ENCODE measurements at places on chromosomes 3 and 15. TPM values are rescaled to one million over a fixed set of nuclear protein-coding genes. Genes with fewer than 3 reads are reported as not detected.
A peak's percentile ranks its signal among the peaks of the same experiment; 100 is the strongest.

GRCh38 chr3:187748050-187748481 lies 2.8 kb upstream of the BCL6 start:
- DNase-seq: peak; percentile 95

GRCh38 chr15:90500171-90500570 lies 29.6 kb upstream of the CRTC3 start:
- no peak for DNase-seq

GRCh38 chr3:32146746-32147211 lies 40.4 kb downstream of the GPD1L start:
- no peak for DNase-seq

- peak; percentile 29 for DNase-seq
These were observed 251.1 kb downstream of the TJP1 start for GRCh38 chr15:29570948-29571791.

The PODXL2 gene
- total RNA-seq: 1.5 TPM

DNA sequence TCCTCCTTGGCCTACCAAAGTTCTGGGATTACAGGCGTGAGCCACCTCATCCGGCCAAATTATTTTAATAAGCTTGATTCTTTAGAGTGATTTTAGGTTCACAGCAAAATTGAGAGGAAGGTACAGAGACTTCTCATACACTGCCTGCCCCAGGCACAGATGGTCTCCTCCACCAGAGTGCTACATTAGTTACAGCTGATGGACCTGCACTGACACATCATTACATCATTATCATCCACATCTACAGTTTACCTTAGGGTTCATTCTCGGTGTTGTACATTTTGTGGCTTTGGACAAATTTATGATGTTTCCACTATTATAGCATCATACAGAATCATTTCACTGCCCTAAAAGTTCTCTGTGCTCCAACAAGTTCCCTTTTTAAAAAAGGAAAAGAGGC lies 4.4 kb upstream of the VPS8 start:
- no peak for DNase-seq

DNA sequence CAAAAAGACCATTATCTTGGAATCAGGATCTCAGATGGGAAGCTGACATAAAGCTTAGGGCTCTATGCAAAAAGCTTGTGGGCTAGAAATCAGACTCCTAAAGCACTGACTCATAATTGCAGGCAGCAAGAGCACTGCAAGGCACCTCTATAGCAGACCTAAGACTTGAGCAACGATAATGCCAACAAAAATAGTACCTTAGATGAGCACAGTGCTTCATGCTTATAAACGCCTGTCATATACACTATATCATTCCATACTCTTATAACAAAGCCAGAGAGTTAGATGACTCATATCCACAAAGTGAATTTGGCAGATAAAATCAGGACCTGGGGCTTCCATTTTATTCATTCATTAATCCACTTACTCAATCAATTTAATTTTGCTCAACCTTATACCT lies 560.8 kb downstream of the MCTP2 start:
- DNase-seq: no peak

The TRPM1 gene
- not detected for total RNA-seq

The PRRT3 gene
- total RNA-seq: 0.35 TPM

DNA sequence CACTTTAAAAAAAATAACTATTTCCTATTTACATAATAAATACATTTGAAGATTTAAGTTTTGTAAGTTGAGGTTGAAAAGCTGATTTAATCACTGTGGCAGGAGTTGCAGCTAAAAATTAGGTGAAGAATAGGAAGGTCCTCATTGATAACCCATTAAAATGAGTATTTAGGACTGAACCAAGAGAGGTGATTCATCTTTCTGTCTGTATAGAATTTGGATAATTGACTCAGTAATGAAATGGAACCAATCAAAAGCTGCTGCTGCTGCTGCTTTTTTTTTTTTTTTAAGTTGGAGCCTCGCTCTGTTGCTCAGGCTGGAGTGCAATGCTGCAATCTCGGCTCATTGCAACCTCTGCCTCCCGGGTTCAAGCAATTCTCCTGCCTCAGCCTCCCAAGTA lies 190.5 kb downstream of the KLHL25 start:
- no peak for DNase-seq

- DNase-seq: no peak
These were observed 52.2 kb upstream of the HEG1 start for GRCh38 chr3:125107861-125108567.

DNA sequence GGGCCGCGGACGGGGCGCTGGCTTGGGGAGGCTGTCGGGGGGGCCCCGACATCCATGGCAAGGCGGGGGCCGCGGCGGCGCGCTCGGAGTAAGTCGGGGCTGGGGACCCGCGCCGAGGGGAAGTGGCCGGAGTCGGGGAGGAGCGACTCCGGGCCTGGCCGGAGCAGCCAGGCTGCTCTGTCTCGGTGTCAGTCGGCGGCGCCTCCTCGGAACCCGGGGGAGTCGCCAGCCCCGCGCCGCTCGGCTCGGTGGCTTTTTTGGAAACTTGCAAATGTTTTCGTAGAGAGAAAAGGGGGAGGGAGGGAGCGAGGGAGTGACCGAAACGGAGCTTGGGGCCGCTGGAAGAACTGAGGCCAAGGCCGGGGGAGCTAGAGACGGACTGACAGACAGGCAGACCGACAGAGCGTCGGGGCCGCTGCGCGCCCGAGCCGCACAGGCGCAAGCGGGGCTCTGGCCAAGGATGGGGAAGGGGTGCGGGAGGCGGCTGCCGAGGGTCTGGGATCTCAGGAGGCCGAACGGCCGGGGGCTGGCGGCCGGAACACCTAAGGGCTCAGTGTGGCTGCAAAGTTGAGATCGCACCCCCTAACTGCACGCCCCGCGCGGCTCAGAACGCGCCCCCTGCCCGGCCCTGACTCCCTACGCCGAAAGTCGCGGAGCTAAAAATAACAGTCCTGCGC lies 5.0 kb downstream of the PTH1R start:
- DNase-seq: peak; percentile 58

DNA sequence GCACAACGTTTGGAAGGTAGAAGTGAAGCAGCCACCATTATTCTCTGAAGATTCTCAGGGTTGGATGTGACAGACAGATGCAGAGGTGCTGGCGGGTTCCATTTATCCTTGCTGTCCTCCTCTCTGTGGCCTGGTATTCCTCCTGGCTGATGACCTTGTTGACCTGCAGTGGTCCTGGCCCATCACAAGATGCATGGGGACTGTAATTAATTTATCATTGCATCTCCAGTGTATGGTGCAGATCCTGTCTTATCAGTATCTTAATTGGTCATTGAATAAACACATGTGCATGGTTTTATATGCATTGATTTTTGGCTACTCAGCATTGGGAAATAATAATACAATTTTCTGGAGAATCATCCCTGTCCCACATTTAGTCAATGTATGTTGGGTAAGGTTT lies 259.4 kb upstream of the LRRFIP2 start:
- no peak for DNase-seq

The SLCO2A1 gene
- 11.6 TPM for total RNA-seq

DNA sequence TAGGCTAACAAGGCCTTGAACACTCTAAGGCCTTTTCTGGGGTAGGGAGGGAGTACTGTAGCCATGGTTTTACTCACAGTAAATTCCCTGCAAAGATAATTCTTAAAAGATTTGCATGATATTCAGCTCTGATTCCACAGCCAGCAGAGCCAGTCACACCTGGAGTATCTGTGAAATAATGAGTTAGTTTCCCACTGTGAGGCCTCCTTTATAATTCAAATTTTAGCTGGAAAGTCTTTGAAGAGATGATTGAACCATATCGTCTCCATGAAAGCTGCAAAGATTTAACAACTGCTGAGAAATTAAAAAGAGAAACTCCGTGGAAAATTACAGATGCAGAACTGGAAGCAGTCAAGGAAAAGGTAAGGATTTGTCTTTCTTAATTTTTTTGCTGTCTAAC lies 32.3 kb upstream of the DUT start:
- DNase-seq: no peak

The ADPRH gene
- total RNA-seq: 10.3 TPM

DNA sequence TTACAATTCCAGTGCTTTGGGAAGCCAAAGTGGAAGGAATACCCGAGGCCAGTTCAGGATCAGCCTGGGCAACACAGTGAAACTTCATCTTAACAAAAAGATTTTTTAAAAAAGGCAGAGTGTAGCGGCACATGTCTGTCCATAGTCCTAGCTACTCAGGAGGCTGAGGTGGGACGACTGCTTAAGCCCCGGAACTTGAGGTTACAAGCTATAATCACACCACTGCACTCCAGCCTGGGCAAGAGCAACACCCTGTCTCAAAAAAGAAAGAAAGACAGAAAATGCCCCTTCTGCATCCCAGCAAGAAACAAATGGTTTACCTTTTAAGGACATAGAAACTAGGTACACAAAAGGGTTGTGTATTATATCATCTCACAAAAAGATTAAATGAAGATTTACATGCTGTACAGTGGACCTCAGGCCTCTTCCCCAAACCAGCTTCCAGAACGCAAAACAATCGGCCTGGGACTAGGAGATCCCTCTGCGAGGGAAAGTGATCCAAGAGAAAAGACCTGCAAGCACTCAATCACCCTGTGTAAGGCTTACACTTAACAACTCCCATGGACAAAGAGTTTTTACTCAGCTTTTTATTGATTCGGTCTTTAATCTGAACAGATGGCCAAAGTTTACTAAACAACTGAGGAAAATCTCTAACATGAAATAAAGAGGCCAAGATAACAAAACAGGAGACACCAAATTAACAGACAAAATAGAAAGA lies 21.2 kb downstream of the TFDP2 start:
- DNase-seq: no peak

DNA sequence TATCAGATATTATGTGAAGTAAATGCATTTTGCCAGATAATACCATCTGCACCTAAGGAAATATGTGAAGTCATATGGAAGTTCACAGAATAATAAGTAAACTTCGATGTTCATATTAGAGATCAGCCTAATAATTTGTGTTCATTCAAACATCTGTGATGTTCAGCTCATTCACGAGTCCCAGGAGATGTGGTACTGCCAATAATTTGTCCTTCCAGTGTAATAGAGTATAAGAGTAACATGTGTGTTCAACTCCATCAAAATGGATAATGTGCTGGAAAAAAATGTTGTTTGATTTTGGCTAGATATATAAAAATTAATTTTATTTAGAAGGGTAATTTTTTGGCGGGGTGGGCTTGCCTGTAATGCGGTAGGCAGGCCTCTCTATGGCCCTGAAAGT lies 75.4 kb upstream of the ARL6 start:
- no peak for DNase-seq

The NTRK3 gene
- total RNA-seq: 4.0 TPM

DNA sequence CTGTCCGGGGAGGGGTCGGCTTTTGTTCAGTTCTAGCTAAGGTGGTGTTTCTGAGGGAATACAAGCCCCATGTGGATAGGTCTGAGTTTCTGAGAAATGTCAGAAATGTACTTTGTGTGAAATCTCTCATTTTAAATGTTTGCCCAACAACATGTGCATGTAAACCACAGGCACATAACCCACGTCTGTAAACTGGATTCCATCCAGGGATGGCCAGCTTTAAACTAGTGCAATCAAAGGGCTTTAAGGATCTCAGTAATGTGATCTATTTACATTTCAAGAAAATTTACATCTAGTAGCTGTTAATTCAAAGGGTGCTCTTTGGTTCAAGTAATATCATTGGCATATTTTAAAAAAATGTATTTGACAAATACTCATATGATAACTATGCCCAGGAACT lies 52.0 kb downstream of the POLR2M start:
- DNase-seq: no peak

GRCh38 chr3:48519277-48519643 lies 15.3 kb upstream of the SHISA5 start:
- no peak for DNase-seq

GRCh38 chr3:151168269-151169094 lies 34.5 kb downstream of the GPR171 start:
- peak; percentile 88 for DNase-seq

- DNase-seq: no peak
These were observed 58.7 kb upstream of the MRPL3 start for GRCh38 chr3:131561511-131561910.

The HGD gene
- total RNA-seq: not detected

The GABRR3 gene
- not detected for total RNA-seq

- DNase-seq: no peak
These were observed 401.8 kb downstream of the SHQ1 start for GRCh38 chr3:72446218-72447058.

The PATL2 gene
- 3.0 TPM for total RNA-seq

GRCh38 chr15:47669221-47669620 lies 48.1 kb upstream of the SEMA6D start:
- no peak for DNase-seq

DNA sequence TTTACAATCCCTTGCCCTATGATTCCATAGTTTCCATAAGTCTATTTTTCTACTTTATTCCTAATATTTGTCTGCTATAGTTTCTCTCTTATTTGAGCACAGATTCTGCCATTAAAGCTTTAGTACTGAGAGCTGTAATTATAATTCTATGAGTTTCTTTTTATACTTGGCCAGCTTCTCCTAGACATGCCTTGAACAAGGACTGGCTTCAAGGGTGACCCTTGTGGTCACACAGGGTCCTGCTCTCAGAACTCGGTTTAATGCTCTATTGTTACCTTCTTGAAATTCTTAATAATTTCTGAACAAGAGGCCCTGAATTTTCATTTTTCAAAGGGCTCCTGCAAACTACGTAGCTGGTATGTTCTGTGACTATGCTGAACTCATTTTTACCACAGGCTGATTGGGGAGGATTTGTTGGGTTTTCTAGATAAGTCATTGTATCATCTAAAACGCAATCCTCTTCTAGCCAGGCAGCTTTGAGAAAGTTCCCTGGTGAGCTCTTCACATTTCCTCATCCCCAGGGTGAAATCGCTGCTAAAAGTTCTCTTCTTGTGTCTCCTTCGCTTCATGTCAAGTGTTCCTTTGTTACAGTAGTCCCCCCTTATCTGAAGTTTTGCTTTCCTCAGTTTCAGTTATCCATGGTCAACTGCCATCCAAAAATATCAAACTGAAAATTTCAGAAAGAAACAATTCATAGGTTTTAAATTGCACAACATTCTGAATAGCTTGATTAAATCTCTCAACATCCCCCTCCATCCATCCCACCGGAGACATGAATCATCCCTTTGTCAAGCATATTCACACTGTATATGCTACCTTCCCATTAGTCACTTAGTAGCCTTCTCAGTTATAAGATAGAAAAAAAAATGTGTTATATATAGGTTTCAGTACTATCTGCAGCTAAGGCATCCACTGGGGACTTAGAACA lies 12.6 kb upstream of the PLCL2 start:
- DNase-seq: no peak

The ZCWPW2 gene
- 3.1 TPM for total RNA-seq

- no peak for DNase-seq
These were observed 18.0 kb upstream of the HTR3E start for GRCh38 chr3:184078851-184079250.

DNA sequence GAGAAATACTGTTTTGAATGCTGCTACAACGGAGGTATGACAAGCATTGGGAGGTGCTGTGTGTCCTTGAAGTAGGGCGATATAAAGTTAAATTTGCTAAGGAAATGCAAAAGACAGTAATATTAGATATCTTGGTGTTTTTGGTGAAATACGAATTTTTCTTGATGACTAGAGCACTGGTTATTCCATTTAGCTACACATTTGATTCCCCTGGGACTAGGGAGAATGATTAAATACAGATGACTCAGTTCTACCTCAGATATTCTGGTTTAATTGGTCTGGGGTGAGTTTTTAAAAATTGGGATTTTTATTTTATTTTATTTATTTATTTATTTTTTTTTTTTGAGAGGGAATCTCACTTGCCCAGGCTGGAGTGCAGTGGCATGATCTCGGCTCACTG lies 18.7 kb upstream of the GADL1 start:
- no peak for DNase-seq

The CCDC33 gene
- not detected for total RNA-seq

The DNAH12 gene
- 0.02 TPM for total RNA-seq

The TRIM42 gene
- total RNA-seq: not detected

All from left ventricle myocardium superior (tissue), 1 donor.